ENCODE measurements at places on chromosomes 5 and 9. TPM values are rescaled to one million over a fixed set of nuclear protein-coding genes. Genes with fewer than 3 reads are reported as not detected.

DNA sequence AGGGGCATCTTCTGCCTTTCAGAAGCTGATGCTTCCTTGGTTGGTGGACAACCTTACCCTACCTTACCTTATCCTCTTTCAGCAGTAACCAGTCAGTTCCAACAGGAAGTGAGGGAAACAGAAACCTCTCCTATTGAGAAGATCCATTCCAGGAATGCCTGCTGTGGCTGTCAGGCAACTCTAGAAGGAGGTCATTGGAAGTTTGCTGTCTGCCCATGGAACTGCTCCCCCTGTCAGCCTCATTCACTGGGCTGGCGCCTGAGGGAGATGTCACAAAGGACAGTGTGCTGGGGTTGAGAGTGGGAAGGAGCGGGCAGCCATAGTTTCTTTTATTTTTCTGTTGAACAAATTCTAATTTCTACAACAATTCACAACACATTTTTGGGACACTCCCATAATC, 54.7 kb downstream of the IRX1 start:
- no peak for DNase-seq
- H3K36me3 ChIP-seq: no peaks in the 10 kb centered on the region
- H3K27me3 ChIP-seq: no peaks in the 10 kb centered on the region
- no peak overlapping the region for H3K4me3 ChIP-seq

- no peaks in the 10 kb centered on the region for H3K27me3 ChIP-seq
- H3K27ac ChIP-seq: no peak overlapping the region
- H3K36me3 ChIP-seq: no peaks in the 10 kb centered on the region
- no peaks in the 10 kb centered on the region for H3K4me1 ChIP-seq
- no peak overlapping the region for H3K4me3 ChIP-seq
These were observed 150.5 kb downstream of the ARL15 start for GRCh38 chr5:54159893-54160195.

- no peaks in the 10 kb centered on the region for H3K27me3 ChIP-seq
- no peaks in the 10 kb centered on the region for H3K4me1 ChIP-seq
- no peak overlapping the region for H3K27ac ChIP-seq
- no peak for DNase-seq
These were observed 146.9 kb upstream of the GNA14 start for GRCh38 chr9:77794985-77795384.

DNA sequence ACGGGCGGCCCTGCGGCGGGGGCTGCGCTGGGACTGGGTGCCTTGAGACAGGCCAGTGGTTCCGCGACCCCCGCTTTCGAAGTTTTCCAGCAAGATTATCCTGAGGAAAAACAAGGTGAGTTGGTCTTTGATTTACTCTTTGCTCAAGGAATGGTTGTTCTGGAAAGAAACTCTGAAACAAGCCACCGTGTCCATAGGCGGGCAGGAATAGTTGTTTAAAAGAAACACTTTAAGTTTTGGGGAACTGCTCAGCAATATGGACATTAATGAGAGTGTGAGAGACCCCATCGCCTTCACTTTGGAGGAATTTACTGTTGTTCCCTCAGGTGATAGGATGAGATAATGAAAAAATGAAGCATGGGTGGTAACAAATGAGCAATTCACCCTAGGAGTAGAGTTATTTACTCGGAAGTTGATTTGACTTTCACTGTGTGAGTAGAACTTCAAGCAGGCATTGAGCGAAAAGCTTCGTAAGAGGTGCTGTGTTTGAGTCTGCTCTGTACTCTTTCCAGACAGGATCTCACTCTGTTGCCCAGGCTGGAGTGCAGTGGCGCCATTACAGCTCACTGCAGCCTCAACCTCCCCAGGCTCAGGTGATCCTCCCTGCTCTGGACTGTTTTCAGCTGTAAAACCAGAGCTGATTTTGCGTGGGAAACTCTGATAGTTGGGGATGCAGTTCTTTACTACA, 1.1 kb downstream of the DMRTA1 start:
- no peak overlapping the region for H3K27ac ChIP-seq
- H3K4me3 ChIP-seq: no peak overlapping the region
- DNase-seq: no peak
- H3K36me3 ChIP-seq: no peaks in the 10 kb centered on the region

DNA sequence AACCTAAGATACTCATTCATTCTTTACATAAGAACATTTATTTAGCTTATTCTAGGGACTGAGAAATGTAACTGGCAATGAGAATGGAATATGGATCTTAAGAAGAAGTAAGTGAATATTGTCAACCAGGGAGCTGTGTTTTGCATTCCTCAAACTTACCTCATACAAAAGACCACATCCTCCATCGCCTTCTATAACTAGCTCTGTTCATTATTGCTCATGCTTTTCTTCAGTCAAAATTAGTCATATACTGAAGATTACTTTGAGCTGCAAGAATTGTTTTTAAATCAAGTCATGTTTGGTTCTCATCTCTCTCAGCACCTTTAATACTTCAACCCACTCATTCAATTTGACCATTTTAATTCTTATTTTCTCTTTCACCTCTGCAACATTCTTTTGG, 140.3 kb upstream of the RASA1 start:
- DNase-seq: no peak
- H3K4me3 ChIP-seq: no peak overlapping the region
- H3K27me3 ChIP-seq: no peaks in the 10 kb centered on the region
- H3K27ac ChIP-seq: no peak overlapping the region

DNA sequence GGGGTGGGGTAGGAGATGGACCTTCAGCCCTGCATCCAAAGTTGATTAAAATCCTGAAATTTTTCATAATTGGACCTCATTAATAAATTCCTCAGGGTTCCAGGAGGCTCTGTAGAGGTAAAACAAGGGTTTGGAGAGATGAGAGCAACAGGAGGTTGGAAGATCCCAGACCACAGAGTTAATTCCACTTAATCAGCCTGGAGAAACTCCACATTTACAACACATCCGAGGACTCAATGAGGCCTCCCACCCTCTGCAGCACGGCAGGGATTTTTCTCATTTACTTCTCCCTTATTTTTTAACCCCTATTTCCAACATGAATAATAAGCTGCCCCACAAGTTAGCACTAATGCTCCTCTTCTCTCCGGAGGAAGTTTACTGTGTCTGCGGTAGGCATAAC, 165.0 kb upstream of the MAP3K1 start:
- no peaks in the 10 kb centered on the region for H3K36me3 ChIP-seq
- H3K27me3 ChIP-seq: no peaks in the 10 kb centered on the region
- H3K4me3 ChIP-seq: no peak overlapping the region
- H3K27ac ChIP-seq: no peak overlapping the region

DNA sequence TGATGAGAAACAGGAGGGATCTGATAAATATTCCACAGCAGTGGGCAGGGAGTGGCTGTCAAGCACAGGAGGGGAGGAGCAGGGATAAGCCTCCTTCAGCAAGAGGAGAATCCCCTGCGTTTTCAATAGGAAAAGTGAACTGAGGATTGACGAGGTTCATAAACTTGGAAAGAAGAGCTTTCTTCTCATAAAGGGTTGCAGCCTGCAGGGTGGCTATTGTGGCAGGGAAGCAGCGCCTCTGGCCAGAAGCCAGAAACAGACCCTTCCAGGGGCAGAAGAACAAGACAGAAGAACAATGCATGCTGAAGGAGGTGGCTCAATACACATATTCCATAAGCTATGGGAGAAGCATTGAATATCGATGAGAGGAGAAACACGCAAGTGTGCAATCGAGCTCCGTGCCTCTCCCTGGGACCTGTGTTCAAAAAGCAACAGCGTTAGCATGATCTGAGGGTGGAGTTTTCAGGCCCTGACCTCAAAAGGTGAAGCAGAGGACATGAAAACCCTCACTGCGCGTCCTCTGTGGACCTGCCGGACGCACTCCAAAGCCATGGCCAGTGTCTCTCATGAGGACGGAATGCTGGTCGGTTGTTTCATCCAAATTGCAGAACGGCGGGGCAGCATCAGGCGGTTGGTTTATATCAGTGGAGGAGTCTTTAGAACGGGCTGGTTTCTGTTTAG, 67.6 kb downstream of the ANKRD33B start:
- H3K36me3 ChIP-seq: no peaks in the 10 kb centered on the region
- peak overlapping the region; percentile 49 for H3K4me3 ChIP-seq
- no peak for DNase-seq
- peaks cover 67% of the 10 kb centered on the region for H3K4me1 ChIP-seq

DNA sequence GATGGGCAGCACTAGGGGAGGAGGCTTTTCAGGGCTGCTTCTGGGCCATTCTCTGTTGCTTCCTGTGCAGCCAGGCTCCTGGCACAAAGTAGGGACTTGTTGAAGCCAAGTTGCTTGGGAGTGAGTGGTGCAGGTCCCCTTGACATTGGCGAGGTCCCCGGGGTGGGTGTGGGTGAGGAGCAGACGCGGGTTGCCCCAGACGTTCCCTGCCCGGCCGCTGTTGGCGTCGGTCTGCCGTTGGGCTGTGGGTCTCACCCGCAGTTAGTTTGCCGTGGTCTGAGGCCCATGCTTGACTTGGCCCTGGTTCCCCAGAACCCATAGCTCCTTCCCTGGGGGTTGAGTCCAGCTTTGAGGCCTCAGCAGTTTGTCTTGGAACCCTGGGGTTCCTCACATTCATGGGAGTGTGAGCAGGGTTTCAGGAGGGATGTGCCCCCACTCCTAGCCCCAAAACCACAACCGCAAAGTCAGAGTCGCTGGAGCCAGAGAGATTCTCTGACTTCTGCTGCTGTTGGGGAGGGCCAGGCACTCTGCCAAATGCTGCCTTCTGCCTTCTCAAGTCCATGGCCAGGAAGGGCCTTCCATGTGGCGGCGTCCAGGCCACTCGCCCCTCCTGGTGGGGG, 77.5 kb downstream of the RXRA start:
- H3K4me1 ChIP-seq: peaks cover 60% of the 10 kb centered on the region
- peak; percentile 67 for DNase-seq
- no peaks in the 10 kb centered on the region for H3K27me3 ChIP-seq
- peak overlapping the region; percentile 25 for H3K27ac ChIP-seq
- H3K4me3 ChIP-seq: no peak overlapping the region

DNA sequence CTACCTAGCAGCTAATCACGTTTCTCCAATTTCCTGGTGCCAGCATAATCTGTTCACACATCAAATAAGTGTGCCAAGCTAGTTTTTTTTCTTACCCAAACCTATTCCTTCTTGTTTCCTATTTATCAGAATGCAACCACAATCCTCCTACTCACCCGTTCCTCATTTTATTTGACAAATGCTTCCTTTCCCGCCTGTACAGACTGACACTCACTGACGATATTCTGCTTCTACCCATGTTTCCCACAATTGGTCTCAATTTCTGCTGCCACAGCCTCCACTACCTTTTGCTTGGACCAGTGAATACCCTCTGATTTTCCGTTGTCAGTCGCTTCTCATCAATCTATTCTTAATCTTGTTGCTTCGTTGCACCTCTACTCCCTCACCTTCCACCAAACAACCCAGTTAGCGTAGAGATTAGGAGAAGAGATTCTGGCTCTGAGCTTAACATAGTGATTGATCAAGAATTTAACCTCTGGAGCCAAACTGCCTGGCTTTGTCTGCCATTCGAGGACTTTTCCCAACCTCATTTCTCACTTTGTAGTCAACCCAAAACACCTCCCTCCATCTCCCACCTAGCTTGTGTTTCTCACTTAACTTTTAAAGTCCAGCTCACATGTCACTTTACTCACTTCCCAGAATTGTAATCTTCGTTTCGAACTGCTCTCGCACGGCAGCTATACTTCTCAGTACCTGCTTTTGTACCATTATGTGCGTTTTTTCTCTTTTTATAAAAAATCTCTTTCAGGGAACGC, 729 bp upstream of the TMEM38B start:
- H3K27ac ChIP-seq: no peak overlapping the region
- peaks cover 18% of the 10 kb centered on the region for H3K4me1 ChIP-seq
- no peaks in the 10 kb centered on the region for H3K36me3 ChIP-seq
- H3K4me3 ChIP-seq: peak overlapping the region; percentile 83
- no peak for DNase-seq
- H3K27me3 ChIP-seq: peaks cover 10% of the 10 kb centered on the region

GRCh38 chr5:52903142-52903541, 86.0 kb upstream of the ITGA2 start:
- no peaks in the 10 kb centered on the region for H3K4me1 ChIP-seq
- H3K27ac ChIP-seq: no peak overlapping the region
- no peak for DNase-seq
- H3K4me3 ChIP-seq: no peak overlapping the region
- H3K36me3 ChIP-seq: no peaks in the 10 kb centered on the region

The LECT2 gene
- total RNA-seq: not detected

The SLC6A7 gene
- total RNA-seq: not detected

The NKD2 gene
- total RNA-seq: not detected

The SPATA31E1 gene
- total RNA-seq: not detected

The QRFP gene
- not detected for total RNA-seq
